ENCODE measurements at places on chromosomes 2 and 18.

DNA sequence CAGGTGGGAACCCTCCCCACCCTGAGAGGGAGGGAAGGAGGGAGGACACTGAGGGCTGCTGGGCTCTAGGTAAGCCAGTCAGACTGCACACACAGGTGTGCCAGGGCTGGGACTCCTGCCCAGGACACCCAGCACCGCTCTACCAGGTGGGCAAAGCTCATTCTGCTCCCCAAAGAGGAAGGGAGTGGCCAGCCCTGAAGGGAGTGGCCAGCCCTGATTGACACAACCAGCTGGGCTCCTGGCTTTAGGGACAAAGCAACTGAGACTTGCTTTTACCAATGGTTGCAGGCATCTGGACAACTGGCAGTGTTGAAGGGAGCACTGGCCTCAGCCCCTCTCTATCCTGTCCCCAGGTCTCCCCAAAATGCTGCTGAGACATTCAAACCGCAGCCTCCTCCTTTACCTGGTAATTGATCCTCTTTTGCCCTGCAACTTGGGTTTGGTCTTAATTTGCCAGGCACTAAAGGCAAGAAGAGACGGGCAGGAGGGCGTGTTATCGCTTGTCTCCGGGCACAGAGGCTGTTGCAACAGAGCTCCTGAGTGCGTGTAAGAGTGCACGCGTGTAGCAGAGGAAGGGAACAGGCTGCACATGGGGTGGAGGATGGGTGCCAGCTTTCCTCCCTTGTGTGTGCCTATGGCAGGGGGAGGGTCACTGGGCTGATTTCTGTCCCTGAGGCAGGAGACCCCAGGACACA lies 14.5 kb upstream of the FOSL2 start:
- DNase-seq = no peak

DNA sequence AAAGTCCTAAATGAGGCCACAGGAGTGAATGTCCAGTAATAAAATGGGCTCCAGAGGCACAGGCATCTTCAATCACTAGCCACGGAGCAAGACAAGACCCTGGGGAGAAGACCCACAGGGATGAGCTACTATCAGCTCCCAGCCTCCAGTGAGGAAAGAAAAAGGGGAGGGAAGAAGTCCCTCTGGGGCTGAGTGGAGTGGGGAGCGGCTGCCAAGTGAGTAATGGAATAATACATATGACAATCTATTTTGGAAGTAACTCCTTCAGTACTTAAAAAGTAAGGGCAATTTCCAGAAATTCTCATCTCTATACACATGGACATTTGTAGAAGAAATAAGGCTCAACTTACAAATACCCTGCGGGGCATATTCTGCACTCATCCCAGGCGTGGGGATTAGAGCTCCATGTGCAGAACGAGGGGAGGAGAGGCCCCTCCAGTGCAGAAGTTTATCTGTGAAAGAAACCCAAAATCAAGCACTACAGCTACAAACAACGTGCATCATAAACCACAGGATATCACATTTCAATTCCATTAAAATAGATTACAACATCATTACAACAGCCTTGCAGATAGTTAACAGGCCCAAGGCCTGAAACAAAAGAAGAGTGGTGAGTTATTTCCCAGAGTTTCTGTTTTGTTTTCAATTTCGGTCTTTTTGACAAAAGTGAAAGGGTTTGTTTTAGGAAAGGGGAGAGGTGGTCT lies 84.9 kb downstream of the BCL11A start:
- no peak for DNase-seq

GRCh38 chr18:62264984-62265383 lies 60.1 kb upstream of the TNFRSF11A start:
- DNase-seq = no peak

- no peak for DNase-seq
These were observed 41.9 kb upstream of the AAK1 start for GRCh38 chr2:69685321-69686048.

DNA sequence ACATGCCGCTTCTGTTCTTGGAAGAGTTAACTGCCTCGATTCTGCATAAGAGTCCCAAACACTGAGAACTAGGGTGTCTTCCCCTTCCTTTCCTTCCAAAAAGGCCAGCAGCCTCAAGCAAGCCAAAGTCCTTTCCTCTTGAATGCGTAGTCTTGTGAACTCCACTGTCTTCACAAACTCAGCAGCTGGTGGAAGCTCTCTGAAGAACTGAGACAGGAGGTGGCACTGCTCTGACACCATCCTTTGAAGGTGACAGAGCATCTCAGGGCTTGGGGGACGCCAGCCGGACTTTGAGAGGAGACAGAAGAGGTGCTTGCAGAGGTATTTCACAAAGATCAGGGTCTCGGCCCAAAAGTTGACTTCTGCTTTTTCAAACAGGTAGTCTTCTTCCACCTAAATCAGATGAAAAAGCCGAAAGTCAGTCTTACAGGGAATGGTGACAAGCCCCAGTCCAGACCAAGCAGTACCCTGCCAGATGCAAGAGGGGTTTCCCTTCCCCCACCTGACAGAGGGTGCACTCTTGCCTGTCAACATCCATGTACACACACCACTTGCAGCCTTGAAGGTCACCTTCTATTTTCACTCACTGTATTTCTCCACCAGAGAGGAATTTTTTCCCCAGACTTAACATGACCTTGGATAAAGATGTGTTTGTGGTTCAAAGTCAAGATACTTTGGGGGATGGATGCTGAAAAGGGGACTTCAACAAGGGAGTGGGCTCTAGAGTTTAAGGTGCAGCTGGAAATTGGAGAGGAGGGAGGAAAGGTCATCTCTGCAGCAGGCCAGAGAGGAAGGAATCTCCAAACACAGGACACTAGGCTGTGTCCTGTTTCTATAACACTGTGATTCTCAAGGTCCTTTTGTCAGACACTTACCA lies 4.8 kb upstream of the ZFP36L2 start:
- DNase-seq = no peak

DNA sequence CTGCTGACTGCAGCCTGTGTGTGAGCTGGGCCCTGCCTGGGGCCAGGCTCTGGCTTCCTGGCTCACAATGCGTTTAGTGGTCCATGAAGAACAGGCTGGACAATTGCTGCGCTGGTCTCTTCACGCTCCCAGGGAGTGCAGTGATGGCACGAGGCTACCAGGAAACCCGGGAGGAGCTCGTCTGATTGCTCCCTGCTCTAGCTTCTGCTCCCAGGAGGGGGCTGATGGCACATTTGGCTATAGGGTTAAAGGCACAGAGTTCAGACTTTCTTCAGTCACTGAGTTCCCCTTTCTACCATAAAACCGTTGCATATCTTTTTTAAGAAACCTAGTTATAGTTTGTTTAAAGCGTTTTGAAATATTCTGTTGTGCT lies 60.1 kb downstream of the KCNF1 start:
- DNase-seq = no peak

- no peak for DNase-seq
These were observed 6.3 kb downstream of the MSGN1 start for GRCh38 chr2:17822445-17823117.

GRCh38 chr18:54777118-54777791 lies 51.0 kb upstream of the RAB27B start:
- DNase-seq = no peak

- DNase-seq = no peak
These were observed 1379.1 kb upstream of the CDH2 start for GRCh38 chr18:29556070-29556469.

- no peak for DNase-seq
These were observed 176.9 kb downstream of the UBE2E3 start for GRCh38 chr2:181157326-181157725.

GRCh38 chr2:39730685-39731302 lies 48.3 kb downstream of the THUMPD2 start:
- DNase-seq = no peak

- no peak for DNase-seq
These were observed 133.1 kb downstream of the ARL4C start for GRCh38 chr2:234363647-234364294.

GRCh38 chr18:67134911-67135310 lies 381.6 kb downstream of the DSEL start:
- no peak for DNase-seq

DNA sequence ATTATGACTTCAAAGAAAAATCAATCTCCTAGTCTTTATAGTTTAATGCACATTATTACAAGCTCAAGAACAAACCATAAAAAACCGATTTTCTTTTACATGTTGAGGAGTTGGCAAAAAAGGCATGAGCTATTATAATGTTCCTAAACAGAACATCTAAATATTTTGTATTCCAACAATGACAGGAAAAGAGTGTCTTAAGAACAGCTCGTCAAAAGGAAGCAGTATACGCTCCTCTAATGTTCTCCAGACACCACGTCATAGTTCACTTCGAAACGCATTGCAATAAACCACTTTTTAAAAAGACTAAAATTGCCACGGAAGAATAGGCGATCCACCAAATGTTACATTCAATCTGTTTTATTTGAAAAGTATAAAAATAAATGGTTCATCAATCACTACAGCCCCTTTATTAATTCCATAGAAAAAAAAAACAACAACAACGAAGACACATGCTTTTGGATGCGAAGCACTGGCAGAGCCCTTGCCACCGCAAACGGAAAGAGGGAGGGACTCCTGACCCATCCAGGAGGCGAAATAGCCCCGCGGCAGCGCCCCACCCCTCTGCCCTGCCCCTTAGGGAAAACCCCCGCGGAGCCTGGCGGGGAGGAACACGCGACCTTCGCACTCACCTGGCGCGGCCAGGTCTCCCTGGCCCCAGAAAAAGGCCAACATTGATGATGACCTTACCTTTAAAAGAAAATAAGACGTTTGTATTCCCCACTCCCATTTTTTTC lies 45.8 kb downstream of the MBP start:
- DNase-seq = no peak
